ENCODE measurements at places on chromosomes 3 and 15. TPM values are rescaled to one million over a fixed set of nuclear protein-coding genes. Genes with fewer than 3 reads are reported as not detected.

The GABRG3 gene
- 0.80 TPM for total RNA-seq

GRCh38 chr3:73469331-73469730 is 155.4 kb downstream of the PDZRN3 start:
- peaks cover 5% of the 10 kb centered on the region for H3K4me1 ChIP-seq
- no peak overlapping the region for H3K4me3 ChIP-seq
- H3K27me3 ChIP-seq, result peaks cover 1% of the 10 kb centered on the region
- no peaks in the 10 kb centered on the region for H3K36me3 ChIP-seq
- no peak for DNase-seq

The NR2C2 gene
- 43.1 TPM for total RNA-seq

DNA sequence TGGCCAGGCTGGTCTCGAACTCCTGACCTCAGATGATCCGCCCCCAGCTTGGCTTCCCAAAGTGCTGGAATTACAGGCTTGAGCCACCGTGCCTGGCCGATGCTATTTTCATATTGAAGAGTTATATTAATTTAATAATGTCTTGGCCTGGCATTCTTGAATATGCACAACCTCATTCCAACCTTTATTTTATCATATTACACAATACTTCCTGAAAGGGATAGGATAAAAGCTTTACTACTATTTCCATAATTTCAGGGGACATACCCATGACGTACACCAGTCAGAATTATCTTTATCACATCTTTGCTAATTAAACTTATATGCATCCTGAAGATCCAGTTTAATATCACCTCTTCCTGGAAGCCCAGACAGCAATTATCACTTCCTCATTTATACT is 205.3 kb downstream of the ZIC4 start:
- no peaks in the 10 kb centered on the region for H3K4me1 ChIP-seq

DNA sequence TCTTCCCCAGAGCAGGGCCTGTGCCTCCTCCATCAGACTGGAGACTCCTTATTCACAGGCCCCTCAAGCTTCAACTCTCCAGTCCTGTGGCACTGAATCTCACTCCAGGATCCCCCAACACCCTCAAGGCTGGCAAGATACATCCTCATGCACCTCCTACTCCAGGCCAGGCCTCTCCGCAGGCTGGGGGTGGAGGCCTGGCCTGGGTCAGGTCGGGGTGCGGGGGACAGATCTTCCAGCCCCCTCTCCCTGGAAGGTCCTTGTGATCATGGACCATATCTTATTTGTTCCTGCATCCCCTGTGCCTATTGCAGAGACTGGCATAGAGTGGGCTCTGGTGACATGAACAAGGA is 147.3 kb downstream of the SMAD6 start:
- no peak for DNase-seq
- H3K36me3 ChIP-seq, result no peaks in the 10 kb centered on the region
- H3K27me3 ChIP-seq, result peaks cover 4% of the 10 kb centered on the region
- H3K27ac ChIP-seq, result no peak overlapping the region
- H3K4me3 ChIP-seq, result no peak overlapping the region

DNA sequence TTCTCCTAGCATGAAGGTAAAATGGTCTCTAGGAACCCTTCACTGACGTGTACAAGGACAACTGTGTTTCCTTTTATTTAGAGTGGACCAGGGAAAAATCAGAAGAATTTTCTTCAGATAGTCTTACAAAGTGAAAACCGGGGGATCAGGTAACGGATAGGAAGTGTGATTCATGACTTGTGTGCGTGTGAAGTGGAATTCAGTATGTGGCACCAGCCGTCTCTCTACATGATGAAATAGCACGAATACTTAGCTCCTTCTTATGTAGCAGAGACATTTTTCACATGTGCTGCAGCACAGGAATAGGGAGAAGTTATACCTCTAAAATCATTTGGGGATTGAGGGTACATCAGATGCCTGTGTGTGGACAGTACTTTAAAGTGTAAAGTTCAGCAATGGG is 159.2 kb downstream of the MEX3B start:
- no peak overlapping the region for H3K27ac ChIP-seq
- no peaks in the 10 kb centered on the region for H3K27me3 ChIP-seq
- no peak for DNase-seq
- H3K4me1 ChIP-seq, result no peaks in the 10 kb centered on the region
- no peaks in the 10 kb centered on the region for H3K36me3 ChIP-seq
- no peak overlapping the region for H3K4me3 ChIP-seq

The ACVR2B gene
- total RNA-seq, result 99.9 TPM

DNA sequence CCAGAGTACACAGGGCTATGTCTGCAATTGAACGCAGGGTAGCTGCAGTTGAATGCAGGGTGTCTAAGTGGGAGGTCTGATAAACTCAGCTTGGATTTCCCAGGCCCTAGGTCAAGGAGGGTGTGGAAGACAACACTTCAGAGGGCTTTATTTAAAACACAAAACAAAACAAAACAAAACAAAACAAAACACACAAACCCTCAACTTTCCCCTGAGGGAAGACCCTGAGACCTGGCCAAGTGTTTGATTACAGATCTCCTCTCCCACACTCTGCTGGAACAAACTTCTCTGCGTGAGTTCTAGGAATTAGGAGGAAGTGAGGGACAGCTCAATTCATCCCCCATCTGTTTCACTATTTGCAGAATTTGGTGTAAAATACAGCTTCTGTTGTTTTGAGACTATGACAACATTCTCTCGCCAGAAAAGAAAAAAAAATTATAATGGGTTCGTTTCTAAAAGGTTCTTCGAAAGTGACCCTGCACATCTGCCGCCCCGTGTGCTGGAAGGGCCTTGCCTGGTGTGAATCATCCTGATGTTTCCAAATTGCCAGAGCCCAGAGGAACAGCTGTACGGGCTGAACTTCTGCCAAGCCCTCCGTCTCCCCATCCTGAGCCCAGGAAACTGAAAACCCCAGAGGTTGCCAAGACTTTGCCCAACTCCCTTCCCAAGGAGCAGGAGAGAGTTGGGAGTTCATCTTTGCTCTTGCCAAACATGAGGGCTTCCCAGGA is 73.3 kb upstream of the RAD18 start:
- peaks cover 5% of the 10 kb centered on the region for H3K4me1 ChIP-seq
- DNase-seq, result no peak
- no peaks in the 10 kb centered on the region for H3K36me3 ChIP-seq
- H3K27me3 ChIP-seq, result no peaks in the 10 kb centered on the region

- H3K4me3 ChIP-seq, result no peak overlapping the region
- DNase-seq, result no peak
- H3K27me3 ChIP-seq, result no peaks in the 10 kb centered on the region
- H3K27ac ChIP-seq, result no peak overlapping the region
- H3K36me3 ChIP-seq, result no peaks in the 10 kb centered on the region
These were observed 51.9 kb upstream of the TMEM115 start for GRCh38 chr3:50411229-50411628.

GRCh38 chr3:101567528-101568317 is 6.1 kb downstream of the TRMT10C start:
- H3K4me3 ChIP-seq, result no peak overlapping the region
- DNase-seq, result no peak
- no peak overlapping the region for H3K27ac ChIP-seq
- no peaks in the 10 kb centered on the region for H3K27me3 ChIP-seq
- H3K4me1 ChIP-seq, result peaks cover 5% of the 10 kb centered on the region

DNA sequence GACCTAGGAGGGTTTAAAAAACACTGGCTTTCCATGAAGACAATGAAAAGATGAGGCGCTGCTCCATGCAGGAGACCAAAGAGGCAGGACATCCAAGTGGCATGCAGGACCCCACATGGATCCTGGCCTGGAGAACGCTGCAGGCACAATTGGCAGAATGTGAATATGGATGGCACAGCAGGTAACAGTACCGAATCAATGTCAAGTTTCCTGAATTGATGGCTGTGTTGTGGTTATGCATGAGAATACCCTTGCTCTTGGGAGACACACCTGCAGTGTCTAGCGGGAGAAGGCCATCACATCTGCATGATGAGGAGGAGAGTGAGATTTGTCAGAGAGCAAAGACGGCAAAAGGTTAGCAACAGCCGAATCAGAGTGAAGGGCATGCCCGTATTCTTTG is 74.3 kb upstream of the SEC13 start:
- H3K36me3 ChIP-seq, result no peaks in the 10 kb centered on the region
- H3K27me3 ChIP-seq, result no peaks in the 10 kb centered on the region
- DNase-seq, result no peak
- no peak overlapping the region for H3K27ac ChIP-seq
- peaks cover 18% of the 10 kb centered on the region for H3K4me1 ChIP-seq

The GOLGA8T gene
- total RNA-seq, result 1.5 TPM

- H3K4me1 ChIP-seq, result no peaks in the 10 kb centered on the region
- no peak for DNase-seq
- H3K36me3 ChIP-seq, result no peaks in the 10 kb centered on the region
- no peaks in the 10 kb centered on the region for H3K27me3 ChIP-seq
- no peak overlapping the region for H3K27ac ChIP-seq
- H3K4me3 ChIP-seq, result no peak overlapping the region
These were observed 21.0 kb downstream of the C2CD4A start for GRCh38 chr15:62087671-62088352.

GRCh38 chr3:129180461-129180860 is 3.2 kb downstream of the CNBP start:
- no peak for DNase-seq
- H3K27me3 ChIP-seq, result no peaks in the 10 kb centered on the region
- peaks cover 8% of the 10 kb centered on the region for H3K36me3 ChIP-seq
- peaks cover 4% of the 10 kb centered on the region for H3K4me1 ChIP-seq
- peak overlapping the region; percentile 13 for H3K4me3 ChIP-seq

DNA sequence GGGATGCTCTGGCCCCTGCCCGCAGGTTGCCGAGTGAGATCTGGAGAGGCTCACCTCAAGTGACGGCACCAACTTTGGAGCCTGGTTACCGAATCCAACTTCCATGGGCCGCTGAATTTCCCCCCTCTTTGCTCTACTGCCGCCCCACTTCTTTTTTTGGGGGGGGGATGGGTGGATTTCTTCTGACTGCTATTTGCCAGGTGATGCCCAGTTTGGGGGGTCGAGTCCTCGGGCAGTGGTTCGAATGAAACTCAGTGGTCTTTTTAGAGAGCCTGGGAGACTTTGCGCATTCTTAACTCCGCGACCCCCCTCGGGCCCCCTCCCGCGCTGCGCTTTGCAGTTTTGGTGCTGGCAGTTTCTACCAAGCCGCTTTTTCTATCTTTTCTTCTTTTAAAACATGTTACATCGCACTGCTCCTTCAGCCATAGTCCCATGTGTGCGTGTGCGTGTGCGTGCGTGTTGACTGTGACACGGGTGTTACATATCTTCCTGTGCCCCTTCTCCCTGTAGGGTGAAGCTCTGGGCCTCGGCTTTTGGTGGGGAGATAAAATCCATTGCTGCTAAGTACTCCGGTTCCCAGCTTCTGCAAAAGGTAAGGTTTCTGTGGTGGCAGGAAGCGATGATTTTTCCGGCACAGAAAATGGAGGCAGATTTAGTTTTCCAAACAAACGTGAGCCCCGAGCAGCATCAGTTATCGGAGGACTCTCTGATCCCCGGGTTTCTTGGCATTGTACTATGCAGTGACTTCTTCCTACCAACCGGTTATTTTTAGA is 837 bp downstream of the CACNA2D3 start:
- H3K27me3 ChIP-seq, result peaks cover 35% of the 10 kb centered on the region
- H3K36me3 ChIP-seq, result no peaks in the 10 kb centered on the region
- H3K4me3 ChIP-seq, result peak overlapping the region; percentile 45
- no peak overlapping the region for H3K27ac ChIP-seq
- peaks cover 15% of the 10 kb centered on the region for H3K4me1 ChIP-seq

DNA sequence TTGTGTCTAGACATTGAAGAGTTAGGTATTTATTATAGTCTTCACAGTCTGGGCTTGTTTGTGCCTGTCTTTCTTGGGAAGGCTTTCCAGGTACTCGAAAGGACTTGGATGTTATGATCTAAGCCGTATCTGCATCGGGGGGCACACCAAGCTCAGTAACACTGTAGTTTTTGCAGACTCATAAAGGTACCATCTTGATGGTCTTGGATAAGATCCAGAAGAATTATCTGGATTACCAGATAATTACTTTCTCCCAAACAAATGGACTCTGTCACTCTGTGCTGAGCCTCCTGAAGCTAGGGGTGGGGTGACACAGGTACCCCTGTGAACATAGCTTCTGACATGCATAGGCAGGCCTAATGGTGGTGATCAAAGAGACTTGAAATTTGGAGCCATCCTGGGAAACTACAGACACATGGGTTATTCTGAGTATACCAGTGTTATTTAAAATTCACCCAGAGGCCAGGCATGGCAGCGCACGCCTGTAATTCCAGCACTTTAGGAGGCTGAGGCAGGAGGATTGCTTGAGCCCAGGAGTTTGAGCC is 238.6 kb upstream of the TPM1 start:
- no peak overlapping the region for H3K27ac ChIP-seq
- no peak overlapping the region for H3K4me3 ChIP-seq
- H3K36me3 ChIP-seq, result peaks cover 2% of the 10 kb centered on the region
- no peaks in the 10 kb centered on the region for H3K27me3 ChIP-seq

DNA sequence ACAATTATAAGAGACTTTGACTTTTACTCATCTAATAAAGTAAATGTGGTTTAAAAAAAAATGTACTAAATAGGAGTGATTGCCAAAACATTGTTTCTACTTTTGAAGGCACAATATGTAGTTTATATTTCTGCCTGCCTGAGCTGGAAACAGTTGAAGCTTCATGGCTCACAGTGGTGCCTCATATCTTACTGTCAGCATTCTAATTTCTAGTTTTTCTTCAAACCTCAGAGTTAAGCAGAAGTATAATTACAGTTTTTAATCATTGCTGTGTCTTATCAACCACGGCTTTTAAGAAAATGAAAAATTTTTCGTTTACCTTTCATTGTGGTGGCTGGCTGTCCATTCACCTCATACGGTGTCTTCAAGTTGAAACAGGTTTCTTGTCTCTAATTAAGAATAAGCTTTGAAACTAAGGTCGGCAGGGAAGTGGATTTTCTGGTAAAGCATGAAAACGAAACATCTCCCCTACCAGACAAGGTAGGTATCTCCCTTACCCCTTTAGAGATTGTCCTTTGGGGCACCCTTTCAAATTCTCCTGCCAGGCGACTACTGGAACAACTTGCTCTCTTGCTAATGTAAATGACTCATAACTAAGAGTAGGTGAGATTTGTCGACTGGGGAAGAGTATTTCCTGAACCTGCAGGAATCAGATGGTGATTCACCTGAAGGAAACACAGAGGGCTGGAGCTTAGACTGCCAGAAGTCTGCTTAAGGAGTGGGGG is at the start of gene GPR87:
Gene GPR87, minus strand, starts transcription at position 554 of the 725 bp plus-strand sequence. CDS start 16,720 bp downstream, outside the sequence.
- no peaks in the 10 kb centered on the region for H3K27me3 ChIP-seq
- H3K4me1 ChIP-seq, result peaks cover 8% of the 10 kb centered on the region
- H3K4me3 ChIP-seq, result no peak within 1 kb of the TSS
- no peak for DNase-seq

All from H1 (cell line).